CD8-positive, alpha-beta memory T cell (primary cell): ENCODE measurements at places on chromosomes 3 and 15. TPM values are rescaled to one million over a fixed set of nuclear protein-coding genes. Genes with fewer than 3 reads are reported as not detected.

GRCh38 chr15:42155546-42156242 lies 742 bp downstream of the PLA2G4F start:
- peaks cover 8% of the 10 kb centered on the region for H3K36me3 ChIP-seq
- no peaks in the 10 kb centered on the region for H3K27me3 ChIP-seq
- H3K4me3 ChIP-seq, result no peak overlapping the region
- no peak for DNase-seq

- H3K4me3 ChIP-seq, result no peak overlapping the region
- no peak for DNase-seq
- H3K27me3 ChIP-seq, result no peaks in the 10 kb centered on the region
- H3K4me1 ChIP-seq, result no peaks in the 10 kb centered on the region
- H3K36me3 ChIP-seq, result no peaks in the 10 kb centered on the region
Measured at GRCh38 chr3:194617143-194617671, 16.0 kb downstream of the TMEM44 start.

DNA sequence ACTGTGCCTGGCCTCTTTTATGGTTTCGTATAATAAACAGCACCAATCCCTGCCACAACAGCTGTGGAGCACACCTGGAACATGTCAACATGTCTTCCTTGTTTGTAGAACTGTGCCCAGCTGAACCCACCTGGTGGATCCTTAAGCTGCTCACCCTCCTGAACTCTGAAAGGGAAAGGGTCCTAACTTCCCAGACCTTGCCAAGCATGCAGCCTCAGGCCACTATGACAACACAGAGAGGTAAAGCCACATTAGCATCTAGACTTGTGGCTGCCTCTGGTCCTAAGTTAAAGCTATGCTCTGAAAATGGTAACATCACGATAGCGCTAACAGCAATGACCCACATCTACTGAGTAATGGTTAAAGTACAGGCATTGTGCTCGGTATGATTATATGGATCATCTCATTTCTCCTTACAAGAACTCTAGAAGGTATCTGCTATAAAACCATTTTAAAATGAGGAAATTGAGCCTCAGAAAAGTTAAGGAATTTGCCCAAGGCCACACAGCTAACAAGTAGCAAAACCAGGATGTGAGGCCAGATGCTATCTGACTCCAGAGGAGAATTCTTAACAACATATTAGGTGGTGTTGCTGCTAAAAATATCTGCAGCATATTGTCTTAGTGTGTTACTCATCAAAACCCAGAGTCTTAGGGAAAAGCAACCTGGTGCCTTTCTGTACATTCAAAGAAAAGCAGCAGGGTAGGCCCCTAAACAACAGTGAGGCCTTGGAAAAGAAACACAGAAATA lies 23.1 kb upstream of the HERC1 start:
- H3K27me3 ChIP-seq, result no peaks in the 10 kb centered on the region
- DNase-seq, result no peak
- H3K36me3 ChIP-seq, result no peaks in the 10 kb centered on the region
- H3K27ac ChIP-seq, result no peak overlapping the region
- H3K4me3 ChIP-seq, result no peak overlapping the region

DNA sequence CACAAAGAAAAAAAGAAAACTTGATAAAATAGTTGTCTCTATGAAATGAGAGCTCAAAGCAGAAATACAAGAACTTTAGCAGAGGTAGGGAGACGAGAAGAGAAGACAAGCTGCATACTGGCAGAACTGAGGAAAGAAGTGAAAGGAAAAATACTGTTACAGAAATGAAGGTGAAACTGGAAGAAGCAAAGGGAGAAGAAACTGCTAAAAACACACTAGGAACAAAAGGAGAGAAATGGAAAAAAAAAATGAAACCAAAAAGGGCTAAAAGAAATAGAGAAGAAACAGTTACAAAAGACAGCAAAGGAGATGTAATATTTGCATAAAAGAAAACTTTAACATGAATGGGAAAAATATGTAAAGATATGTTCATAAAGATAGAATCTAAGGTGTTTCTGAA lies 27.3 kb upstream of the ANPEP start:
- H3K27me3 ChIP-seq, result no peaks in the 10 kb centered on the region
- no peaks in the 10 kb centered on the region for H3K4me1 ChIP-seq
- H3K36me3 ChIP-seq, result no peaks in the 10 kb centered on the region
- H3K4me3 ChIP-seq, result no peak overlapping the region
- no peak overlapping the region for H3K27ac ChIP-seq

DNA sequence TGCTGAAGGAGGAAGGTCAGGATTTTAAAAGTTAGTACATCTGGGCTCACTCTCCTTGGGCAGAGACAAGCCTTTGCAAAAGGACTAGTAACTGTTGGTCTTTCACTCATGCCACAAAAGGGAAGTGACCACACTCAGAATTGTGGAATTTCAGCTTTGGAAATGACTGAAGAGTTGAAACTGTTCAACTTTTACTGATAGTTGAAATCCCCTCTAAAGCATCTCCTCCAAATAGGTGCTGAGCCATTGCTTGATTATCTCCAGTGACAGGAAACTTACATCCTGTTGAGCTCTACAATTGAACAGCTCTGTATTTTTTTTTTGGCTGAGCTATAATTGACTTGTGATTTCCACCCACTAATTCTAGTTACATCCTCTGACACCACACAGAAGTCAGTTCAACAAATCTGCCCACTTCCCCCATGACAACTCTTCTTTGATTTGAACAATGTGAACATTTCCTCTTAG lies 254.8 kb upstream of the TPRG1 start:
- H3K27me3 ChIP-seq, result no peaks in the 10 kb centered on the region
- peaks cover 28% of the 10 kb centered on the region for H3K4me1 ChIP-seq
- no peak overlapping the region for H3K4me3 ChIP-seq
- no peak for DNase-seq
- no peaks in the 10 kb centered on the region for H3K36me3 ChIP-seq

GRCh38 chr15:63287109-63287508 lies 9.7 kb downstream of the APH1B start:
- no peak overlapping the region for H3K4me3 ChIP-seq
- peaks cover 5% of the 10 kb centered on the region for H3K36me3 ChIP-seq
- no peaks in the 10 kb centered on the region for H3K4me1 ChIP-seq

DNA sequence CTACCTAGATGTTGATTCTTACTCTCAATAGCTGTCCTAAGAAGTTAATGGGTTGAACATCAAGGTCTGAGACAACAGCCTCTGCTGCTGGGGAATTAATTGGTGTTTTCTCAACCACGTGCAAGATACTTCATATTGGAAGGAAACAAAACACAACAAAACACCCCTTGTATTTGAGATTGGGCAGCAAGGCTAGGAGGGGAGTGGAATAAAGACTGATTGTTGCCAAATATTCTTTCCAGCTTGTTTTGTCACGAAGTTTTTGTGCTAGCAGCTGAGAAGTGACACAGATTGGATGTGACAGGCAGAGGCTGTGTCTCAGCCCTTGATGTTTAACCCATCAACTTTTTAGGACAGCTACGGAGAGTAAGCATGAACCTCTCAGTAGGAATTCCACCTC lies 808.4 kb downstream of the IGSF11 start:
- H3K36me3 ChIP-seq, result no peaks in the 10 kb centered on the region
- DNase-seq, result no peak
- no peak overlapping the region for H3K4me3 ChIP-seq
- H3K27ac ChIP-seq, result no peak overlapping the region
- H3K27me3 ChIP-seq, result no peaks in the 10 kb centered on the region
- H3K4me1 ChIP-seq, result no peaks in the 10 kb centered on the region

- no peaks in the 10 kb centered on the region for H3K4me1 ChIP-seq
- no peak overlapping the region for H3K4me3 ChIP-seq
- H3K27ac ChIP-seq, result no peak overlapping the region
- no peaks in the 10 kb centered on the region for H3K36me3 ChIP-seq
- no peak for DNase-seq
Measured at GRCh38 chr3:173785004-173785403, 387.5 kb downstream of the NLGN1 start.

- no peaks in the 10 kb centered on the region for H3K36me3 ChIP-seq
- no peak overlapping the region for H3K4me3 ChIP-seq
- no peaks in the 10 kb centered on the region for H3K27me3 ChIP-seq
- no peak overlapping the region for H3K27ac ChIP-seq
- H3K4me1 ChIP-seq, result no peaks in the 10 kb centered on the region
Measured at GRCh38 chr15:53445531-53445930, 313.9 kb downstream of the WDR72 start.

DNA sequence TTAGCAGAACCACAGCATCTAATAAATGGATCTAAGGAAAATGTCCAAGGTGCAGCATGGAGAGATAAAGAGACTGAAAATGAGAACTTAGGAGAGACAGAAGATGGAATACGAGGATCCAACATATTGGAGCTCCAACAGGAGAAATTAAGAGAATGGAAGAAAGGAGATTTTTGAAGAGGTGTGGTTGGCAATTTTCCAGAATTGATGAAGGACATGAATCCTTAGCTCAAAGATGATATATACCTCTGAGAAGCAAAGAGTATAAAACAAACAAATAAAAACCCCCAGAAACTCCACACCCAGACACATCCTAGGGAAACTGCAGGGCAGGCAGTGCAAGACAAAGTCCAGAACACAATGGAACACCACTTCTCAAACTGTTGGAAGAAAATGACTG lies 141.2 kb downstream of the MEGF11 start:
- H3K4me3 ChIP-seq, result no peak overlapping the region
- H3K4me1 ChIP-seq, result peaks cover 9% of the 10 kb centered on the region
- H3K27me3 ChIP-seq, result peaks cover 11% of the 10 kb centered on the region
- no peaks in the 10 kb centered on the region for H3K36me3 ChIP-seq

DNA sequence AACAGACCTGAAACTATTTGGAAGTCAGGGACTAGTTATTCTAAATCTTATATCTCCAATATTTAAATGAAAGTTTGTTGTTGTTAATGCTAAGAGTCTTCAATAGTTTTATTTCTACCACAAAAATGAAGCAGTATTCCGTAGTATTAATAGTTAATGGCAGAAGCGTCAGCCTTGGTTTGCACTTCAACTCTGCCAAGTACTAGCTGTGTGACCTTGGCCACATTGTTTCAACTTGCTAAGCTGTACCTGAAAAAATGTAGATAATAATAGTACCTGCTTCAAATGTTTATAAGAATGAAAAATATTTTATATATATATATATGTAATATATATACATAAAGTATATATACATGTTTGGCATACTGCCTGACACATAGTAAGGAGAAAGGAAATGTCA lies 354.6 kb upstream of the SATB1 start:
- no peak overlapping the region for H3K27ac ChIP-seq
- no peaks in the 10 kb centered on the region for H3K27me3 ChIP-seq
- peaks cover 42% of the 10 kb centered on the region for H3K4me1 ChIP-seq
- H3K36me3 ChIP-seq, result no peaks in the 10 kb centered on the region

DNA sequence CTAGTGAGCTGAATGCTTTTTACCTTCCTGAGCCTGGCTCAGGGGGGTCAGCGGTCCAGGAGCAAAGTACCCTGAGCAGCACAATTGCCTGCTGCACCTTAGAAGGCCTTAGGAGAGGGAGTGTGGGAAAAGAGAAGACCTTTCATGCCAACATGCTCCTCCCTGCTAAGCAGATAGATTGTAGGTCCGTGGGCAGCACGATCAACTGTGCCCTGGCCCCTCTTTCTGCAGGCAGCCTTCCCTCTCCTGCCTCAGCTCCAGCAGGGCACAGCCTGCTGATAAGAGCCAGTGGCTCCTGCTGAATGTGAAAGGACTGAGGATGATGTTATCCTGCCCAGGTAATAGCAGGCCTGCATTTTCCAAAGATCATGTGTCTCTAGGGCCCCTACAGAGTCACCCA lies 4.1 kb downstream of the CORO2B start:
- no peak for DNase-seq
- H3K27ac ChIP-seq, result no peak overlapping the region
- peaks cover 13% of the 10 kb centered on the region for H3K27me3 ChIP-seq
- peaks cover 4% of the 10 kb centered on the region for H3K4me1 ChIP-seq
- H3K4me3 ChIP-seq, result no peak overlapping the region

DNA sequence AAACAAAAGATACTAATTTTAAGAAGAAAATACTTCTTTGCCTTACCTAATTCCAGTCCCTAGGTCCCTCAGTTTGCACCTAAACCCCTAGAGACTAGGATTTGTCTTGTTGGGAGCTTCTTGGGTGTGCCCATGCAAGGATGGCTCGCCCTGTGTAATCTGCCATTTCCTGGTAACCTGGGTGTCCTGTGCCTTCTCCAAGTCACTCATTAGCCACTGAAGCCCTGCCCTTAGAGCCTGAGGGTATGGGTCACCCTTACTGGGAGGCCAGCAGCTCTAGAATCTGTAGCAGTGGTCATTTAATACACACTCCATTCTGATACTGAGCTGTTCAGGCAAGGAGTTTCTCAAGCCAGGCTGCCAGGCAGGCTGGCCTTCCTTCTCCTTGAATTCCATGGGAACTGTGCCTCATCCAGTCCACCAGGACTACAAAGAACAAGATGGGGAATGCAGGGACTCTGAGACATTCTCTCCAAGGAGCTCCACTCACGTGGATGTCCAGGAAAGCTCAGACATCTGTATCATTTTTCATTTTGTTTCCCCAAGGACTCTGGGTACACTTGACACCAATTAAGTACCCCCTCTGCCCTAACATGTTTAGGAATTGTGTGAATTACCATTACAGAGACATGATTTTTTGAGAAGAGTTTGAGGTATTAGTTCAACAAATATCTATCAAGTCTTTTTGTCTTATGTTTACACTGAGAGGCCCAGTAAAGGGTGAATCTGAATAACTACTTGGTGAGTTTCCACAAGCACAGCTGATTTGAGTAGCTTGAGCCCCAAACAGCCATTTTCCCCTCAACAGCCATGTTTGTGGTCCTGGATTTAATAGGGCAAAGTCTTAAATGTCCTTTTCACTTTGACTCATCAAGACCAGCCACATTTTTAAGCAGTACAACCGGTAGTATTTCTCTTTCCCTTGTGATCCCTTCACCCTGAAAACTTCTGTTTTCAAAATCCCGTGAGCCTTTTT lies 52.6 kb downstream of the ARNT2 start:
- no peak for DNase-seq
- no peak overlapping the region for H3K4me3 ChIP-seq
- no peaks in the 10 kb centered on the region for H3K27me3 ChIP-seq
- no peaks in the 10 kb centered on the region for H3K4me1 ChIP-seq
- no peaks in the 10 kb centered on the region for H3K36me3 ChIP-seq

DNA sequence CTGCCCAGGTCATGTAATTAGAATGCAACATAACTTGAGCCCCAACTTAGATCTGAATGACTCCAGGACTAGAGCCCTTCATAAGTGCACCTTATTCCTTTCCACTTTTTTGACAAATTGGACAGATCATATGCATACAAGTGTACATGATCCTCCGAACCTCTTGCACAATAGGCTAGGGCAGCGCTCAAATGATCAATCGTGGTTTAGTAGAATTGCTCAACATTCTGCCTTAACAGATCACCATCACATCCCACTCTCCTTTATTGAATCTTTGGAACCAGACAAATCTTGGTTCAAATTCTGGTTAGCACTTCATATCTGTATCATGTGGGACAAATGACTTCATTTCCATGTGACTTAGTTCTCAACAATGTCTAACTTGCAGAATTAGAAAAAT lies 106.8 kb upstream of the CDIN1 start:
- no peaks in the 10 kb centered on the region for H3K27me3 ChIP-seq
- no peak for DNase-seq
- no peak overlapping the region for H3K4me3 ChIP-seq
- H3K36me3 ChIP-seq, result no peaks in the 10 kb centered on the region
- no peak overlapping the region for H3K27ac ChIP-seq

- no peak overlapping the region for H3K4me3 ChIP-seq
- H3K27ac ChIP-seq, result no peak overlapping the region
- H3K4me1 ChIP-seq, result peaks cover 16% of the 10 kb centered on the region
- no peaks in the 10 kb centered on the region for H3K36me3 ChIP-seq
Measured at GRCh38 chr3:16828815-16829214, 55.9 kb upstream of the PLCL2 start.

Gene MOBP
- not detected for total RNA-seq

Gene DPPA2
- not detected for total RNA-seq

Gene DUSP7
- 26.3 TPM for total RNA-seq

Gene ZNF592
- total RNA-seq, result 31.2 TPM

Gene ZNF620
- 7.6 TPM for total RNA-seq

Gene AGBL1
- total RNA-seq, result not detected

Gene PRSS50
- not detected for total RNA-seq

Gene VILL
- 15.8 TPM for total RNA-seq
